ENCODE measurements at places on chromosomes 4 and X.

GRCh38 chr4:101393256-101393655, 45.9 kb upstream of the PPP3CA start:
- peak; percentile 5 for DNase-seq

DNA sequence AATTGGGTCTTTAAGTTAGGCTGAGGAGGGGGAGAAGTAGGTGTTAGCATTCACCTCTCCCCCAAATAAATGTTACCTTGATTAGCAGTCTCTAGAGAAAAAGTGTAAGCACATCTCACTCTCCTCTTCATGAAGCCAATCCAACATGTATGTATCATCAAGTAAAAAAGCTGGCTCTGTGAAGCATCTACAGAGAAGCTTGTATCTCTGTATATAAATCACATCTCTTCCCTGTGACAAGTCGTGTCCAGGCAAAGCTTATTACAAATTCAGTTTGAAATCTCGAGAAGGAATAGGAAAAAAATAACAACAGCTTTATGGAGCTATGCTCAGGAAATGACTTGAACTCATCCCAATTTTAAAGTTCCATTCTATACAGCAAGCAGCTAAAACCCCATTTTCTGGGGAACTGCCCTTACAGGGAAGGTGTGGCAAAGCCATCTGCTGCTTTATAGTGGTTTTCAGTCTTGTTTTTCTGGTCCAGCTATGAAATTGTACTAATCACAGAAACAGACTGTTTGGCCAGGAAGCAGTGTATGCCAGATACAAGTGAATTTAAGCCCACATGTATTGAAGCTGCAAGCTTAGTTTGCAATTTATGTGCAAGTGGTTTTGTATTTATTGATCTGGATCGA, 313.3 kb upstream of the NOCT start:
- DNase-seq = no peak

DNA sequence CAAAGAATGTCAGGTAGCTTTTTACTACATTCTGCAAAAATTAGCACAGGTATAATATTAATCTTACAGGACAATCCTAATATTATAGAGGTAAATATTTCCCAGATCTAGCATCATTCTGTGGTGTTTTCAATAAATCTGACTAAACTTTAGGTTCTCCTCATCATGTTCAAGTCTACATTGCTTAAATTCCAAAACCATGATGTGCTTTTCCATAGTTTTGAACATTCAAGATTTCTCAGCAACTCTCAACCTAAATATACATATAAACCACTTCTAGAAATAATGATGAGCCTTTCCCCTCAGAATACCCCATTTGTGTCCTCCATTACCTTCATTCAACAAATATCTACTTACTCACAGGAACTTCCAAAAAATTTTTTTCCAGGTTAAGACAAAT, 23.1 kb downstream of the EIF4E start:
- DNase-seq = no peak

GRCh38 chr4:94409962-94410361, 41.8 kb upstream of the PDLIM5 start:
- no peak for DNase-seq

- peak; percentile 47 for DNase-seq
These were observed 2.1 kb downstream of the HHIP start for GRCh38 chr4:144648042-144648441.

- no peak for DNase-seq
These were observed 193.8 kb upstream of the RBPJ start for GRCh38 chr4:26126994-26127393.

GRCh38 chrX:17689971-17690409, 47.3 kb upstream of the SCML1 start:
- DNase-seq = no peak

All from foreskin melanocyte (primary cell).